ENCODE measurements at places on chromosomes 11 and 22.

DNA sequence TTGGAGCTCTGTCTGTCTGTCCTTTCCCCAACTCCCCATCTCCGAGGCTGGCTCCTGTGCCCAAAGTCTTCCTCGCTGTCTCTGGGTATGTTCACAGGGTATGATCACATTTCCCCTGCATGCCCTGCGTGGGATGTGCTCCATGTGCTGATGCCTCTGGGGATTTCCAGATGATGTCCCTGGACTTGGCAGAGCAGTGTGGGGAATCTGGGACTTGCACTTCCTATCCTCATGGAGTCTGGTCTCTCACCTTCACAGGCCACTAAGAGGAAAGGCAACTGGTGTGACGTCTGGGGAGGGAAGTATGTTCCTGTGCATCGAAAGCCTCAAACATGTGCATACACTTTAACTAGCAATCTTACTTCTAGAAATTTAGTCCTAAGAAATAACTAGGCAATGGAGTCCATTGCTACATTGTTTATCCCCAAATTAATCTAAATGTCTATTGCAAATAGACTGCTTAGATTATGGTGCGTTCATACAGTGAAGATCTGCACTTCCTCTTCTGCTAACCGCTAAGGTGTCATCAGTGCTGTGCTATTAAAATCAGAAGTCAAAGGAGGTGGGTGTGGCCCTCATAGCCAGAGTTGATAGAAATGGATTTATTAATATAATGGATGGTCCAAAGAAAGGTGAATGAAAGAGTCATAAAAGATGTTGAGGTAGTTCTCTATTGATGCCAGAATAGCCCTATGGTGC is 20.8 kb downstream of the TIMP3 start:
- no peak for DNase-seq

DNA sequence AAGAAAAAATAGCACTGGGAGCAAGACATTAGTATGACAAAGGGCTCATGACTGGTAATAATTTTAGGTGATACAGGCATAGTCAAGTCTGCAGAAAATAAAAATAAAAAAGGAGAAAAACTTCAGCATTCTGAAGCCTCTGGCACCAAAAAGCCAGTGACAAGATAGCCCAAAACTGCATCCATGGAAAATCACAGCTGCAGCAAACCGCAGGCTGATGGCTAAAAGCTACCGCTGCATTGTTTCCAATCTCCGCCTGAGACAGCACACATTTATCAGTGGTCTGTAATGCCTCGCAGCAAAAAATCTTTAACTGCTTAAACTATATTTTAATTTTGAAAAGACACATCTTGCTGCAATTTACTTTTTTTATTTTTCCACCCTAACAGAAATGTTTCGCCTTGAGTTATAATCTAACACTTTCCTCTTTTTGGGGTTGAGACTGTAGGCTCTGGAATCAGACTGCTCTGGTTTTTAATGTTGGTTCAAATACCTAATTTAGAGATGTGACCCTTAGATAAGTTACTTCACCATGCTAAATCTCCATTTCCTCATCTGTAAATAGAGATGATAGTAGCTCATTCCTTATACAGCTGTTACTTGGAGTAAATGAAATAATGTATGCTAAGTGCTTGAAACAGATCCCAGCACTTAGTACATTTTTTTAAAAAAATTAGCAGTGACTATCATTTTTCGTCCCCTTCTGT is 42.0 kb upstream of the FIBIN start:
- peak; percentile 62 for DNase-seq

DNA sequence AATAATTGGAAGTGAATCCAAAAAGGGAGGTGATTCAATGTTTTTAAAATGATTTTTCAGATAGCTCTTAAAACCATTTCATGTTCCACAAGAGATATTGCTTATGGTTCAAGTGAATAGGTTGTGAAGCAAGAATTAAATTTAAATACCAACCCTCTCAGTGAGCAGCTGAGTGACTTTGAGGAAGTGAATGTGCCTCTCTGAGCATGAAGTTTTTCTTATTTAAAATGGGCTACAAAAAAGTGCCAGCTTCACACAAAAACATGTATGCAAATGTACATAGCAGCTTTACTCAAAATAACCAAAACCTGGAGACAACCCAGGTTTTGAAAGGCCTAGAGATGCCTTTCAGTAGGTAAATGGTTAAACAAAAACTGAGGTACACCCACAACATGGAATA is 35.5 kb upstream of the GAB4 start:
- DNase-seq = no peak

DNA sequence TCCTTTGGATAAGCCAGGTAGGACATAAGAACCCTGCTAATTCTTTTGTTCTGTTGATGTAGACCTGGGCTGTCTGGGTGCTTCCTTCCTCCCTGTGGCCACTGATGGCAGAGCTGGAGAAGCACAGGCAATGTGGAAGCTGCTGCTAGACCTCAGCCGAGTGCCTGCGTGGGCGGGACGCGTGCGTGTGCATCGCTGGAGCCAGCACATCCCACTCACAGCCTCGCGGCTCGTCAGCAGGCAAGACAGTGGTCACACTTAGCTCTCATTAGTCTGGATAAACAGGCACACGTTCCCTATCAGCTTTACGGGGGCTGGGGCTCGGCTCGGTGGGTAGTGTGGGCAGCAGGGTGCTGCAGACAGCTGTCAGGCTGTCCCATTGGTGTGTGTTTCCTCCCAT is 155.7 kb downstream of the GRIK4 start:
- no peak for DNase-seq

DNA sequence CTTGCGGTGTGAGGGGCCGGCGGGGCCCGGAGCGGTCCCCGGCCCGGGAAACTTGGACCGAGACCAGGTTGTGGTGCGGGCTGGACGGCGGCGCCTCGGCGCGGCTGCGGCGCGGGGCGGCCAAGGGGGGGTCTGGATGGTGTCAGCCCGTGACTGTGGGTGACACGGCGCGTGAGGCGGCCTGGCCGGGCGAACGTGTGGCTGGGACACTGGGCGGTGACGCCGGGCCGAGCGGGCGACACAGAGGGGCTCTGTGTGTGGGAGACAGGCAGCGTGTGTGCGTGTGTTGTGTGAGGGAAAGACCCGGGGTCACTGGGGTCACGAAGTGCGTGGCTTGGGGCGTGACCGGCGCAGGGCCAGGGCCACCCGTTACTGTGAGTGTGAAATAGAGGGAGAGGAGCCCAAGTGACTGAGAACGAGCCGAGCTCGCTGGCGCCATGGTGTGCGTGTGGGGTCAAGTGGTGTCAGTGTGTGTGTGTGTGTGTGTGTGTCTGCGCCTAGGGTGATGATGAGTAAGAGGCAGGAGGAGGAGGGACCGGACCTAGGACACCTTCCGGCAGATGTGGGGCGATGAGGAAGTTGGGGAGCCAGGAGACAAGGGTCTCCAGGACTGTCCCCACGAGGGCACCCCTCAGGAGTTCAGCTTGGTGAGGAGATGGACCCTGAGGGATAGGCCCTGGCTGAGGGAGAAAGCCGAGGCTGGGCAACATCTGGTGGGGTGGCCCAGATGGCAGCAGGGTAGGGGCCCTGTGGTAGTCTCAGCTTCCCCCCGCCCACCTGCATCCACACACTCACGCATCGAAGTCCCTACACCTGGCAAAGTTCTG is 817 bp downstream of the RELT start:
- DNase-seq = peak; percentile 74

DNA sequence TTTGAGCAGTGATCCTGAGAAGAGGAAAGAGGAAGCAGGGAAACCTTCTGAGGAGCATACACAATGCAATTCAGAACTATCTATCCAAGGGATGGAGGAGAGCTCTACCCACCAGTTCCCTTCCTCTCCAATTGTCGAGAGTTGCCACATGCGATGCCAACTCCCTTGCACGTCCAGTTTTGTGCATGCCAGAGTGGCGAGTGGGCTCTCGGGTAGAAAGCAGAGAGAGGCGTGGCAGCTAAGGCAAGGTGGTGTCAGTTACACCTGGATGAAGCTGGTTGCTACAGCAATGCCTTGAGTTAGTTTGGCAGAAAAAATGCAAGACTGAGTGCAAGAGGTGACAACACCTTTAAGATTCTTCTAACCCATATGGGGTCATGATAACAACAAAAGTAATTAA is 420.4 kb upstream of the CCDC90B start:
- no peak for DNase-seq

DNA sequence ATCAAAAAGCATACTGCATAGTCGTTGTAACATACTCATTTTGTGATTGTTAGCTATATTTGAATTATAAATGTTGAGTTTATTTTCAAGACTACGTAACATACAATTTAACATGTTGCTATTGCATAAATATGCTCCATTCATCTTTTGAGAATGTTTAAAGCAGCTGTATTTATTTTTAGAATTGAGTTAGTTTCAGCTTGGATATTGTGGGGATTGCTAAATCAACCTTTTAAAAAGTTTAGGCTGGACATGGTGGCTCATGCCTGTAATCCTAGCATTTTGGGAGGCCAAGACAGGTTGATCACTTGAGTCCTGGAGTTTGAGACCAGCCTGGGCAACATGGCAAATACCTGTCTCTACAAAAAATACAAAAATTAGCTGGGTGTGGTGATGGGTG is 288.1 kb downstream of the DYNC2H1 start:
- DNase-seq = peak; percentile 11

- no peak for DNase-seq
Measured at GRCh38 chr11:123356539-123356938, 73.5 kb upstream of the GRAMD1B start.

GRCh38 chr11:12512826-12513395 is 135.5 kb downstream of the PARVA start:
- DNase-seq = no peak

DNA sequence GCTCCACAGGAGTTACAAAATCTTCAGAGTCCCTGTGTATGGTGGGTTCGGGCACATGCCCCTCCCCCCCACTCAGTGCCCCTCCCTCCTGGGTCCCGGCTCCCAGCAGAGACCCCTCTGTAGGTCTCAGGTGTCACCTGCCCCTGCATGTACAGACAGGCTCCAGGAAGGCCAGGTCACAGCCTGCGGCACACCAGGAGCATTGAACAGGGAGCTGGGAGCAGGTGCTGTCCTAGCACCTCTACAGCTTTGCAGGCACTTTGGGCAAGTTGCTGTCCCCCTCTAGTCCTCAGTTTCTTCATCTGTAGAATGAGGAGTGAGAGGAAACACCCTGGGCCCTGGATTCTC is 80.1 kb upstream of the RTL6 start:
- no peak for DNase-seq

- DNase-seq = no peak
Measured at GRCh38 chr22:30195245-30196140, 51.1 kb downstream of the LIF start.

DNA sequence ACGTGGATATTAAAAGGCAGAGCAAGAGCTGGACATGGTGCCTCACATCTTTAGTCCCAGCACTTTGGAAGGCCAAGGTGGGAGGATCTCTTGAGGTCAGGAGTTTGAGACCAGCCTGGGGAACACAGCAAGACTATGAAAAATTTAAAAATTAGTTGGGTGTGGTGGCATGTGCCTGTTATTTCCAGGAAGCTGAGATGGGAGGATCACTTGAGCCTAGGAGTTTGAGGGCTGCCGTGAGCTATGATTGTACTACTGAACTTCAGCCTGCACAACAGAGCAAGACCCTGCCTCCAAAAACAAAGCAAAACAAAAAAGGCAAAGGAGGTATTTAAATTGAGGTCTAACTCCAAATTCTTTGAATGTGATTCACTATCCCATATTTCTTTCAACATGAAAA is 23.5 kb downstream of the RDX start:
- DNase-seq = peak; percentile 12

GRCh38 chr11:59728913-59729312 is 15.3 kb upstream of the OR10V1 start:
- DNase-seq = no peak

GRCh38 chr22:23288301-23289129 is 108.2 kb downstream of the BCR start:
- no peak for DNase-seq

DNA sequence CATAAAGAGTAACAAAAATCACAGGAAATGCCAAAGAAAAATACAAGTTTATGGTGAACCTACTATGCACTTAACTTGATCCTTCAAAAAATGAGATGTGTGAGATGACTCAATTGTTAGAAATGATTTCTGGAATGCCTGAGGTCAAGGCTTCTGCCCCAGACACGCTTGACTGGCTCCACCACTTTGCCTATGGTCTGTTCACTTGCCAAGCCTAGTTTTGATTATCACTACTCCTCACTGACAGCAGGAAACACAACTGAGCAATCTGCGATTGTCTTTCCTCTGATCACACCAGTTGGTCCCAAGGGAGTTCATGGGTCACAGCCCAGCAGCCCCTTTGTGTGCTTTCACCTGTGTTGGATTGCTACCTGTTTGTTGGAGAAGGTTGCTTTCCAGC is 20.6 kb upstream of the PRDM10 start:
- peak; percentile 84 for DNase-seq

DNA sequence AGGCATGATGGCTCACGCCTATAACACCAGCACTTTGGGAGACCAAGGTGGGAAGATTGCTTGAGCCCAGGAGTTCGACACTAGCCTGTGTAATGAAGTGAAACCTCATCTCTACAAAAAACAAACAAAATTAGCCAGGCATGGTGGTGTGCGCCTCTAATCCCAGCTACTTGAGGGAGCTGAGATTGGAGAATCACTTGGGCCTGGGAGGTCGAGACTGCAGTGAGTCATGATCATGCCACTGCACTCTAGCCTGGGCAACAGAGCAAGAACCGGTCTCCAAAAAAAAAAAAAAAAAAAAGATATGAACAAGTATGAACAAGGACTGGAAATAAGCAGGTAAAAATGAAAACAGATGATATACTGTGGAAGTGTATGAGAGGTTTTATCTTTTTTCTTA is 54.1 kb upstream of the SOX6 start:
- no peak for DNase-seq

- DNase-seq = no peak
Measured at GRCh38 chr22:27438271-27438980, 363.1 kb downstream of the MN1 start.

DNA sequence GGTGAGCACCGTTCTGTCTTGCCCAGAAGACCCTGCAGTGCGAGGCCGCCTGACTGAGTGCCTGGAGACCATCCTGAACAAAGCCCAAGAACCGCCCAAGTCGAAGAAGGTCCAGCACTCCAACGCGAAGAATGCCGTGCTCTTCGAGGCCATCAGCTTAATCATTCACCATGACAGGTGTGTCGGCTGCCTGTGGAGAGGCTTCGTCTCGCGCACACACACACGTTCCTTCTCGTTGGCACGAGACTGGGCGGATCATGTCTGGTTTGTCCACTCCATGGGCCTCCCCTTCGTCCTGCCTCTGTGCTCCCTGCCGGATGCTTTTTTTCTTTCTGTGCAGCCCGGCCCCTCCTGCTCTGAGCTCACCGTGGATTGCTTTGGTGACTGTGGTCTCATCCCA is 51.1 kb downstream of the MUC6 start:
- DNase-seq = no peak

DNA sequence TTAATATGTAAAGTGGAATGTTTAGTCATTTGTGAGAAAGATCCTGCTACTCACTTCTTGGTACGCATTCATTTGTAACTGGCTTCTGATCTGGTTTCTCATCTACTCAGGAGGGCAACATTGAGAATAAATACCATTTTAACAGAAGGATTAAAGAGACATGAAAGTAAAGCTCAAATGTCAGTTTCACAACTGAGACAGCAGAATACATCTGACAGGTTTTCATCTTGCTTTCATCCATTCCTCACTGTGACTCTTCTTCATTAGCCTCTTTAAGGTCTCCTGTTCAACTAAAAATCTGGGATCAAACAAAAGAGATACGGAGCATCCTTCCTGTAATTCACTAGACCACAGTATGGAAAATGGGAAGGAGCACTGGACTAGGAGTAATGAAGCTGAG is 31.4 kb upstream of the CCDC89 start:
- no peak for DNase-seq

- DNase-seq = no peak
Measured at GRCh38 chr11:111447931-111448330, 64.3 kb downstream of the BTG4 start.

GRCh38 chr11:96424693-96425092 is 34.9 kb downstream of the JRKL start:
- DNase-seq = peak; percentile 76

GRCh38 chr22:27874764-27875163 is 44.3 kb downstream of the PITPNB start:
- no peak for DNase-seq

Data from fibroblast of skin of right quadriceps (primary cell).